ENCODE measurements at places on chromosomes 6 and 20.

- DNase-seq = no peak
Measured at GRCh38 chr6:10481101-10481500, 40.0 kb upstream of the GCNT2 start.

DNA sequence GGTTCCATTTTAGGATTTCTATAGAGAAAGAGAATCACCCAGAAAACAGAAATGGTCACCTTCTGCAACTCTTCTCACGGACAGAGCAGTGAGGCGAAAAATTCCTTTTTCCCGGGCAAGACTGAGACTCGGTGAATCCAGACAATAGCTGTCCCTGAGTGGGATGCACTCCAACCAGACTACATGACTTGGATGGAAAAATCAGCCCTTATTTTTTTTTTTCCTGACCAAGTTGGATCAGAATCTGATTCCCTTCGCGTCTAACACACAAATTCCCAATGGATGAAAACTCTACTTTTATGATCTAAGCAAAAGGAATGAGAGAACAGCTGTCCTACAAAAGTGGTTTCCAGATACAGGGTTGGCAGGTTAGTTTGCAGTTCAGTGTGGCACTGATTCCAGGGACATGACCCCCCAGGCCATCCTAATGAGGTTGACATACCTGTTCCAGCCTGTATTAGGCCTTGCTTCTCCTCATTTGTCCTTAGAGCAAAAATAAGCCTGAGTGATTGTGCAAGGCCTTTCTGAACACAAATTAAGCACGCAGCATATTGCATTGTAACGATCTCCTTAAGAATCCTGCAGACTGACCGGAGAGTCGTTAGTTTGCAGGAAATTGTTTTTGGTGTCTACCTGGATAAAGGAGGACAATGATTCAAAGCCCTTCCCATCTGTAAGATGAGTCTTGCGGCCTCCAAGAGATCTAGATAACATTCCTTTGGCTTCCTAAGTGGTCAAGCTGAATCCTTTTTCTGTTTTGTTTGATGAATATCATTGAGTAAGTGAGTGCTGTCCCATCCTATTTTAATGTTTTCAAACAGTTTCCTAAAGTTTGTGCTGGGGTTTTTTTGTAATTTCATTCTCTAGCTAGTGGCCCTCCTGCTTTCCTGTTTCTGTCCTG is 1.5 kb upstream of the NEDD9 start:
- no peak for DNase-seq

GRCh38 chr6:40804905-40805304 is 217.7 kb upstream of the LRFN2 start:
- DNase-seq = no peak

GRCh38 chr6:166057431-166057830 is 110.2 kb downstream of the TBXT start:
- no peak for DNase-seq

- DNase-seq = no peak
Measured at GRCh38 chr20:13478366-13478765, 160.4 kb downstream of the TASP1 start.

GRCh38 chr20:23229989-23230388 is 120.6 kb upstream of the NXT1 start:
- no peak for DNase-seq

DNA sequence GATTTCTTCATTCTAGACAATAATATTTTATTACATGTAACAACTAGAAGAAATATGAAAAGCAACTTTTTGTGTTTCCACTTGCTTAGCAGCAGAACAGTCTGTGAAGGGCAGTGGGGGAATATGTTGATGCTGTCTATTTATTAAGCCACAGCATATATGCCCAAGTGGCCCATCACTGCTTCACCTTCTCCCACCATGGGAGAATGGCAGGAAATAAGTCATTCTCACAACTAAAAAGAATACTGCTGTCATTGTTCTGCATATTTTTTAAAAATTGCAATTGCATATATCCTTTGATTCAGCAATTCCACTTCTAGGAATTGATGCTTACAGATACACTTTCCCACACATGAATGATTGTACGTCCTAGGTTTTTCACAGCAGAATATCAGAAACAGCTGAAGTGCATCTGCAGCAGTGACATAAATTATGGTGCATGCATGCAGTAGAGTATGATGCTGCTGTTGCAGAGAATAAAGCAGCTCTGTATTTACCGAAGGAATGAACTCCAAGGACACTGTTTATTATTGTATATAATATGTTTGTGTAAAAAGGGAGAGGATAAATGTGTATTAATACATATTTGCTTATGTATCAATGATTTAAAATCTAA is 26.8 kb downstream of the KIF3B start:
- no peak for DNase-seq

GRCh38 chr6:103895136-103895535 is 964.6 kb downstream of the HACE1 start:
- DNase-seq = no peak

GRCh38 chr6:130760006-130760405 is 67.2 kb upstream of the SMLR1 start:
- no peak for DNase-seq

DNA sequence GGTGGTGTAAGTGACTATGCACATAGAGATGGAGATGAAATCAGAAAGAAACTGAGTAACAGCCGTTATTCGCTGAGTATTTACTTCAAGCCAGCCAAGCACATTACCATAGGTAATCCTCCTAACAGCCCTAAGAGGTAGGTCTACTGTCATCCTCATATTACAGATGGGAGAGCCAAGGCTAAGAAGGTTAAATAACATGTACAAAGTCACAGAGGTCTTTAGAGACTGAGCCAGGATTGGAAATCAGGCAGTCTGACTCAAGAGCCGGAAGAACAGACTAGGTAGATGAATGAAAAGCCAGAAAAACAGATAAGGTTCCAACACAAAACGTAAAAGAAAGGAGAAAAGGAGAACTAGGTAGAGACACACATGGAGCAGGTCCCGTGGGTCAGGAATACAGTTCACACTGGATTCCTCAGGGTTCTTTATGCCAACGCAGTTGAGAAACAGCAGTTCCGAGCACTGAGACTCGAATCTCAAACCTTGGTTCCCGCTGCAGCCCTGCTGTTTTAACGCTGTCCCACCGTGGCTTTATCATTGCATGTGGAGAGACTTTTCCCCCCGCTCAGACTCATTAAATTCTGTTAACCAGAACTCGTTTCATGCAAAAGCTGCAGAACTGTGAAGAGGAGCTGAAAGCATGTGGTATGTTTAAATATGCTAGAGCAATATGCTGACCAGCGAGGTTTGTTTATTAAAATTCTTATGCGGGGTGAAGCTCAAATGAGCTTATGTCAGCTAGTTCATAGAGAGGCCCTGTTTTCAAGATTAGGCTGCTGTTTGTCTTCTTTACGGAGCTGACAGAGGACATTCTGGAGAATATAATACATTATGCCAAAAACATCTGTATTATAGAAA is 537.9 kb downstream of the CD83 start:
- no peak for DNase-seq

GRCh38 chr20:19828232-19828631 is 70.2 kb downstream of the RIN2 start:
- DNase-seq = peak; percentile 75

DNA sequence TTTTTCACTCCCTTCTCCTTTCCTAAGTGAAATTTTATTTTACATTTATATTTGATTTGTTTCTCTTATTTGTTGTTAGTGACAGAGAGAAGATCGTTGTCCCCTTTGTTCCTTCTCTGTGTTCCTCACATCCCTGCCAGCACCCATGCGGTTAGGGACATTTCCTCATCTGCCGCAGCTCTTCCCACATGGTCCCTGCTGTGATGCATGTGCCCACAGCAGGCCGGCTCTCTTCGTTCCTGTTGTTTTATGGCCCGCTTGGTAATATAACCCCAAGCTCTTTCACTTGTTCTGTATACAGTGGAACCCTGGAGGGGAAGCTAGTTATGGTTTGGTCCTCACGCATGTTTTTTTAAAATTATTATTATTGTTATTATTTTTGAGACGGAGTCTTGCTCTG is 23.6 kb downstream of the DTD1 start:
- DNase-seq = no peak

- no peak for DNase-seq
Measured at GRCh38 chr6:56663344-56663743, 20.7 kb upstream of the DST start.

GRCh38 chr6:17928514-17929430 is 58.7 kb downstream of the KIF13A start:
- DNase-seq = no peak

- DNase-seq = no peak
Measured at GRCh38 chr20:57695940-57696339, 13.9 kb downstream of the PMEPA1 start.

GRCh38 chr6:91852252-91852651 is 1265.4 kb upstream of the MAP3K7 start:
- DNase-seq = no peak

GRCh38 chr20:13220194-13220903 is 725 bp upstream of the ISM1 start:
- DNase-seq = peak; percentile 35

DNA sequence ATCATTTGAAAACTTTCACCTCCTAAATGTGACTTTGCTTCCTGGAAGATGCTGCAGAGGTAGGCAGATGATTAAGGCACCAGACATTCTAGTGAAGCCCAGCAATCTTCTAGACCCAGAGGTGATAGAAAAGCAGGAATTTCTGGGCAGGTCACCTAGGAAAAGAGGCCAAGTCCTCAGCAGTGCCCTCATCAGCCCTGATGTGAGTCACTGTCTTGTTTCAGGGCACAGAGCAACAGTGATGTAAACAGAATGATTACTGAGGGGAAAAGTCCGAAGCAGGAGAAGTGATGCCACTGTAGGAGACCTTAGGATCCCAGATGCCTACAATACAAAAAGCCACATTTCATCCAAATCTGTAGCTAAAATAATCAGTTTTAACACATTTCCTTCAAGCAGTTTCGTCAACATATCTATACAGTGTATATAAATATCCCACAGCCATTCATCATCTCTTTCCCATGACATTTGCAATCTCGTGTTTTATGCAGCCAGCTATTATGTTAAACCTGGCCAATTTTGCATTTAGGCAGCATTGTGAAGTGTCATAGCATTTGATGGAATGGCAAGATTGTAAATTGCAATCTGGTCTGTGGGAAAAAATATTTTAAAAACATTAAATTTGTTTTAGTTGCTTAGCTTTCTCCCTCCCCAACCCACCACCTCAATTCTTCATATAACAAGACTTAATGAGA is 401.2 kb upstream of the RNF217 start:
- DNase-seq = no peak

DNA sequence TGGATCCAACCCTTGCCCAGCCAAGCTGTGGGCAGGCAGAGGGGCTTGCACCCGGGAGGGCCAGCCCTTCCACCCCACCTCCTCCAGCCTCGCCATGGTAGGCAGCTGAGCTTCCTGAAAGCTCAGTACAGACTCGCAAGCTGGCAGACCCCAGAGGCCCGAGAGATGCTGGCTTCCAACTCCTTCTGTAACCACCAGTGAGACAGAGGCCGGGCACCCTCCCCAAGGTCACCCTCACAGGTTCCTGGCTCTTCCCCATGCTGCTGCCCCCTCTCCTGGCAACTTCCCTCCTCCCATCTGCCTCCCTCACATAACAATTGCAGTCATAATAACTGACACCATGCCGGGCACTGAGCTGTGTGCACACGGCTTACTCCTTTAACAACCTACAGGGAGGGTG is 26.2 kb upstream of the NOL4L start:
- no peak for DNase-seq

DNA sequence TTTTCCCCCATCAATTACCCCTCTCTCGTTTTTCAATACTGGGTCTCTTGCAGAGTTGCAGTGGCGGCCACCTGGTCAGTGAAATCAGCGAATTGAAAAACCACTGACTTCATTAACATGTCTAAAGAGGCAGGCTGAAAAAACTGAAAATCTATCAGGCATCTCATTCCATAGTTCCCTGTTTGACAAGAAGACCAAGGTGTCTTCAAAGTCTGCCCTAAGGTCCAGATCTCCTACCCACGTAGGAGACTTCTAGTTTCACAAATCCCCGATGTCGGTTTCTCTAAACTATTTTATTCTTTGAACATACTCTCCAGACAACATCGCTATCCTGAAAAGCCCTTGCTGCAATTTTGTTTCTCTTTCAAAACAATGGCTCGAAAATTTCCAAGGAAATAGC is 796 bp upstream of the TUBB start:
- no peak for DNase-seq

DNA sequence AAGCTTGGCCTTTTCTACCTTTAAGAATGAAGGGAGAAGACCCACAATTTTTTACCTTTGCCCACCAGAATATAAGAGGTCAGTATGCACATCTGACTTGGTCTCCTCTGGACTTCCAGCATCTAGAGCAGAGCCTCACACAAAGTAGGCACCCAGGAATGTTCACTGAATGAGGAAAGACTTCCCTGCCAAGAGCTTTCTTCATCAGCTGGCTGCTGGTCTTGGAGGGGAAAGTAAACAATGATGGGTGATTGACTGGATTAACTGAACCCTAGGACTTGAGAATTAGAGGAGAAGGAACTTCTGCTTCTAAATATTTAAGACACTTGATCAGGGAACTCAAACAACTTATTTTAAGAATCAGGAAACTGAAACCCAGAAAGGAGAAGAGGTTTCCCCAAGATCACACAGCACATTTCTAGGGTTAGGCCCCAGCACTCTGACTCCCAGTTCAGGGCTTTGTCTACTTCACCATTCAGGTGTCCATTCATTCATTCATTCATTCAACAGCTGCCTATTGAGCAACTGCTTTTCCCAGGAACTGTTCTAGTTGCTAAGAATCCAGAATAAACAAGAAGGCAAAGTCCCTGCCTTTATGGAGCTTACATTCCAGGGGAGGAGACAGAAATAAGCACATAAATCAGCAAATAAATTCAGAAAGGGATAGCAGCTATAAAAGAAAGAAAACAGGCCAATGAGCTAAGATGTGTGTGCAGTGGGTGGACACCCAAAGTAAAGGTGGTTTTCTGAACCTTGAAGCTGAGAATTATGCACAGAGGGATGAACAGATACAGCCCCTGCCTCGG is 216.9 kb upstream of the LRFN2 start:
- no peak for DNase-seq

DNA sequence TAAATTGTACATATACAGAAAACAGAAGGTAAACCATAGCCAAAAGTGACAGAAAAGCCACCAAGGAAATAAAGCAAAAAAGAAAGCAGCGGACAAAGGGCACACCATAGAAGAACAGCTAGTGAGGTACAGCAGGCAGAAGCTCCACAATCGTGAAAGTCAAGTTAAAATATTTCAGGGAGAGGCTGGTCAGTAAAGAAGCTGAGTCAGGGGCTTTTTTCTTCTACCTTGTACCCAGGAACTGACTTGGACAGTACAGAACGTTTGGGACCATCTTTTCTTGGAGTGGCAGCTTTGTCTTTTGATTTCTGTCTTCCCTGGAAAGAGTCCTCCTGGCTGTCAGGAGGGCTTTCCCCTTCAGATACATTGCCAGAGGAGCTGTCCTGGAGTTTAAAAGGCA is 8.1 kb downstream of the C6orf120 start:
- no peak for DNase-seq

- DNase-seq = no peak
Measured at GRCh38 chr20:62155428-62156253, 12.1 kb downstream of the SS18L1 start.

GRCh38 chr6:43666196-43666920 is 21.2 kb downstream of the MRPS18A start:
- no peak for DNase-seq

- no peak for DNase-seq
Measured at GRCh38 chr20:20259533-20259932, 108.4 kb upstream of the INSM1 start.

GRCh38 chr20:38021087-38021772 is 12.0 kb downstream of the TTI1 start:
- DNase-seq = no peak

- no peak for DNase-seq
Measured at GRCh38 chr6:69111301-69111700, 476.2 kb downstream of the ADGRB3 start.

- peak; percentile 74 for DNase-seq
Measured at GRCh38 chr6:6686748-6687601, 98.5 kb downstream of the LY86 start.
